SJSA1 (cell line): ENCODE measurements at places on chromosomes 3 and 15. TPM values are rescaled to one million over a fixed set of nuclear protein-coding genes. Genes with fewer than 3 reads are reported as not detected.

GRCh38 chr15:81032818-81033217 lies 32.1 kb downstream of the TLNRD1 start:
- no peak for DNase-seq

- DNase-seq = no peak
Measured at GRCh38 chr3:21718943-21719591, 31.9 kb downstream of the ZNF385D start.

- no peak for DNase-seq
Measured at GRCh38 chr3:196639483-196640296, at the start of gene NRROS. Gene NRROS, plus strand, starts transcription at chr3:196639694. Its CDS starts 14,846 bp downstream, at chr3:196654540.

DNA sequence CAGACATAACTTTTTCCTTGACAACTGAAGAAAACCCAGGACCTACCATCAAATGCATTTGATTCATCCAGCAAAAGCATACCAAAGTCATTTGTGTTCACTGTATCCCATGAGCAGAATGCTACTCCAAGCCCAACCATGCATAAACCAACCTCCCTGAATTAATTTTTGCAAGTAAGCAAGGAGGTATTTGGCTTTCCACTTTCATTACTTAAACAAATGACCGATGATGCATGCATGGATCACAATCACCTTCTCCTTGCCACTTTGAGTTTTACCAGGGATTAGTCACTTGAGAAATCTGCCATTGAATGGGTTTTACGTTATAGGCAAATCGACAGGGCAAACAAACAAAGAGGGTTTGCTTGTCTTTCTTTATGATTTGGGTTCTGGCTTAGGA lies 214.8 kb downstream of the FMN1 start:
- peak; percentile 56 for DNase-seq

GRCh38 chr3:83514130-83514914 lies 1444.5 kb upstream of the CADM2 start:
- DNase-seq = no peak

GRCh38 chr15:91099616-91099994 lies 452 bp upstream of the SV2B start:
- peak; percentile 13 for DNase-seq

DNA sequence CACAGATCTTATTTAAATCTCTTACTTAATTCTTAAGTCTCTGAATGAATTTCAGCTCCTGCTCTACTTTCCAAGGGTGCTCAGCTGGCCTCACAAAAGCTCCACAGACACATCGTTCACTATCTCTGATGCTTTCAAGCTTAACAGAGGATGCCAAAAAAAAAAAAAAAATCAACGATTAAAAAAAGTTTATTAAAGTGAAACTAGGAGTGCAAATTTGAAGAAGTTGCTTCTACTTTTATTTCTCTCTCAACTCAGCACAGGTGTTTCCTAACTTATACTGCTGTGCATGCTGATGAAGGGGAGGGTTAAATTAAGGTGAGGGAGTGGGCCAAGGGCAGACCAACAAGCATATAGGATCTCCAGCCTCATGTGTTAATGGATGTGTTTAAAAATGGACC lies 157.2 kb downstream of the TIGIT start:
- no peak for DNase-seq

GRCh38 chr3:115470254-115470653 lies 153.1 kb upstream of the GAP43 start:
- no peak for DNase-seq

DNA sequence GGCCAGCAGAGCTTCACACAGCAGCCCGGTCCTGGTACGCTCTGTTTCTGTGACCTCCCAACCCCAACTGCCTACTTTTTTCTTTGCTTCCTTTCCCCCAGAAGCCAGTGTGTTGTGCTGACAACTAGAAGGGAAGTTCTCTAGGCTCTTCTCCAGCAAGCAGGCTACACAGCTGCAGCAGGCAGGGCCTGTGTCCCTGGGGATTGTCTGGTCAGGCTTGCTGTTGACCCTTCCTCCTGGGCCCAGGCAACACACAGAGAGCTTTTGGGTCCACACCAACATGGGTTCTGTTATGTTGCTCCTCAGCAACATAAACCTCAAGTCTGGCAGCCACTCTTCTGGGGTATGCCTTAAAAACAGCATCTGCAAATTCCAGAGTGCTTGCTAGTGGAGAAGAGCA lies 36.2 kb upstream of the TSPAN3 start:
- DNase-seq = no peak

DNA sequence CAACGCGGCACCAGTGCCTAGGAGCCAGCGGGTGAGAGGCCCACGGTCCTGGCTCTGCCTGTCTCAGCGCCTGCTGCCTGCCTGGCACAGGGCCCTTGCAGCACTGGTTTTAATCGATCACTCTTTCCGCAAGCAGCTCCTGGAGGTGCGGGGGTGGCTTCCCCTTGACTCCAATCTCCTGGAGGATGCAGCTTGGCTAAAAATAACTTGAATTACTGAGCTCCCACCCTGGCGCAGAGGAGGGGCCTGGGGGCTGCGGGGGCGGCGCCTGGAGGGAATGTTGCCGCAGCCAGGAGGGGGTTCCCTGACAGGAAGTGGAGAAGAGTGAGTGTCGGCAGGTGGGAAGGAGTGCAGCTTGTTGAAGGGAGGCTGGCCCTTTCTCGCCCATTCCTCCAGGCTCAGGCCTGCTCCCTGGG lies 9.9 kb upstream of the RPL29 start:
- no peak for DNase-seq

- DNase-seq = peak; percentile 25
Measured at GRCh38 chr3:17800232-17800631, 57.8 kb upstream of the TBC1D5 start.

- DNase-seq = no peak
Measured at GRCh38 chr3:185365291-185366073, 2.5 kb downstream of the MAP3K13 start.

- DNase-seq = no peak
Measured at GRCh38 chr3:127307112-127307835, 19.4 kb upstream of the PRR20G start.

DNA sequence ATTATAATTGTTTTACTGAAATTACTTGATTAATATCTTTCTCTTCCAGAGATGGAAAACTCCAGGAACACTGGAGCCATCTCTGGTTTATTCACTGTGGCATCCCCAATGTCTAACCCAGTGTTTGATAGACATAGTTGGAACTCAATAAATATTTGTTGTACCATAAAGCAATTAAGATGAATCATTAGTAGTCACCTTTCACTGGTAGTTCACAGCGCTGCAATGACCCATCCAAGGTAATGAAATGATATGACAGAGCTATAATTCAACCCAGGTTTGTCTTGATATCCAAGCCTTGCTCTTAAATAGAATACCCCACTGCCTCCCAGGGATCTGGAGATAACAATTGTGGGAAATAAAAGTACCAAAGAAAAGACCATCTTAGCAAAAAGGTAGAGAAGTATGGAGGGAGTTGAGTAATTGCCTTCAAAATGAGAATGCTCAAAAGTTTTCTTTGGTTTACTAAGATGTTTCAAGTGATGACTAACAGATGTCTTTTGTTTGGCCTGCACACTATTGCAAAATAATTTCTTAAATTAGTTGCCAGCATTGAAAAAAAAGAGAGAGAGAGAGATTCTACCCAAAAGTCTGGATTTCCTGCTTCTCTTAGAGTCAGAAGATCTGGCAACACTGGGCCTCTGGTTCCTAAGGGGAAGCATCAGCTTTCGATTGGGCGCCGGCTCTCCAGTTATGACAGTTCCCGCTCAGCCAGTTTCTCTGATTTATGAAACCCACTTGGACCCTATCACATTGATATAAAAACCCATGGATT lies 348.5 kb downstream of the ERC2 start:
- peak; percentile 12 for DNase-seq

- DNase-seq = no peak
Measured at GRCh38 chr3:186985661-186986364, 55.5 kb downstream of the ST6GAL1 start.

DNA sequence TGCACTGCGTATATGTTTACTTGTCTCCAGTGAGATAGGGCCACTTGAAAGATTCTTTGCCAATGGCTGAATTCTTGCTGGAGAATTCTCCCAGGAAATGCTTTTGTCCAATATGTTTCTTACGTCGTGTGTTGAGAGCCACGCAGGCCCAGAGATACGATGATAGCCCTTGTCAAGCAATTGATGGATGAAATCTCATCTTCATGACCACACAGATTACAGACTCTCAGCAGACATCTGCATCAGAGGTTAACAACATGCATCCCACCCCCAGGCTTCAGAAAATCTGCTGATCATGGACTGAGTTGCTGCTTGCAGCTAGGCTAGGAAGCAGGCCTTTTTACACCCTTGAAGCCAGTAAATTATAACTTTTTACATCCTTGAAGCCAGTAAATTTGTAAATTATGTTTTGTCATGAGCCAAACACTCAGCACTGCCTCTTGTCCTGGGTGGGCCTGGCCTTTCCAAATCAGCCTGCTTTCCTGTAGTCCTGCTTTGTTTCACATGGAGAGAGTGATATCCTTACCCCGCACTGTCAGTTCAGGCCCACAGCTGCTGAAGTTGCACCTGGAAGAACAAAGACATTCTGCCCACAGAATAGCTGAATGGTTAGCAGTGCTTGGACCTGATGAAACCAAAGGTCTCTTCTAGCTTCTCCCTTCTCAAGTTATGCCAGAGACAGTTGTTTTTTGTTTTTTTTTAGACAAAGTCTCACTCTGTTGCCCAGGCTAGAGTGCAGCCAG lies 84.4 kb downstream of the GPR156 start:
- no peak for DNase-seq

DNA sequence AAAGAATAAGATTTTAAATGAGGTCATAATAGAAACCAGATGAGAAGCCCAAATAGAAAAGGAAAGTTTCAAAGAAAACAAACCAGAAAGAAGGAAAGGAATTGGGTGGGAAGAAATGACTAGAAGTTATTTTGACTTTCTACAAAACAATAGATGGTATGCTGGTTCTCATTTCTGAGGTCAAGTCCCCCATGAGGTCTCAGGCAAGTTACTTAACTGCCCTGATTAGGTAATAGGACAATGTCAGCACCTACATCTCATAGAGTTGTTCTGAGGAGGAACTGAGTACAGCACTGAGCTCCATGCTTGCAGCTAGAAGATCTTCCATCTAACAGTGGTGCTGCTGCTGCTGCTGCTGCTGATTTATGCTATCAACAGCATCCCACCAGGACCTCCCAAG lies 185.9 kb downstream of the ERC2 start:
- peak; percentile 70 for DNase-seq

DNA sequence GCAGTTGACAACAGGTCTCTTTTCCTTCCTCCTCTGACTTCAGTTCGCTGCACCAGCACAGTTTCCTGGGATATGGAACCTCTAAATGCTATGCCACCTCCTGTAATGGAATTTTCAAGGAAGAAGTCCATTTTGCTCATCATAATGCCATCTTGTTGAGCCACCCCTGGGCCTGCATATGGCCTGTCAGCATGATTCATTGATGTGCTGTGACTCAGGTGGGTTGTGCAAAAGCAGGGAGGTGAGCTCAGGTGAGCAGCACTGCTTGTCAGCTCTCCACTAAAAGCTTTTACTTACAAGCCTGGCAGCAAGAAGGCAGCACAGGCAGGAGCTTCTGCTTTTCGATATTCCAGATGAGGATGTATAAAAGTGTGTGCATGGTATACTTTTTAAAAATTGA lies 247.1 kb upstream of the LMCD1 start:
- no peak for DNase-seq

DNA sequence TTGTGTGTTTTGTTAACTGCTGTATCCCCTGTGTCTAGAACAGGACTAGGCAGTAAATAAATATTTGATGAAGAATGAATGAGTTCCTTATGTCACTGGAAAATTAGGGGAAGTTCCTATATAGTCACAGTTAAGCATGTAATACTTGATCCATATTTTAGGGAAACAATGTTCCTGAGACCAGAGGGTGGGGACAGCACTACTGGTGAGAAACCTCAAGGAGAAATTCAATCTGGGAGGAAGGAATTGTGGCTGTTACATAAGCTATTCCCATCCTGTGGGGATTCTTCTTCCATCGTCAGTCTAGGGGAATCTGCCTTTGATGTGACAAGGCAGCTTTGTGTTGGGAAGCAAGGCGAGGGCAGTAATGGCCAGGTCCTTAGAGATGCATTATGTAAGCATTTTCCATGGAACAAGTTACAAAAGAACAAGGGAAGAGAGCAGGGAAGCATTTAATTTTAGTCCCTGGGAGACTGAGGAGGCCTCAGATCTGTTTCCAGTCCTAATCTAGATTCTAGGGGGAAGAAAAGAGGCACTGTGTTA lies 219.3 kb upstream of the TTC14 start:
- DNase-seq = no peak

DNA sequence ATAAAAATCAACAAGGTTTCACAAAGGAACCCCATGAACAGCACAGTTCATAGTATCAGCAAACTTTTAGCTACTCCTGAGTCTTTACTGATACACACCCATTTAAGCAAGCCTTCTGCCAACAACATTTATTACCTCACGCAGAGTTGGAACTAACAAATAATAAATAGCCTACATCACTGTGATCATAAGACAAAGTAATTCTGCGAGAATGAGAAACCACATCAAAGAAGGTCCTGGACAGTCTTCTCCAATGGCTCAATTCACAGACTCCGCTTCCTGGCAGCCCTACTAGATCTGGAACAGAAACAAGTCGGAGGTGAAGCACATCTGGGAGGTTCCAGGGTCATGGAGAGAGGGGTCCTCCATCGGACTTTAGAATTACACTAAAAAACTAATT lies 37.0 kb downstream of the LDHAL6B start:
- no peak for DNase-seq

DNA sequence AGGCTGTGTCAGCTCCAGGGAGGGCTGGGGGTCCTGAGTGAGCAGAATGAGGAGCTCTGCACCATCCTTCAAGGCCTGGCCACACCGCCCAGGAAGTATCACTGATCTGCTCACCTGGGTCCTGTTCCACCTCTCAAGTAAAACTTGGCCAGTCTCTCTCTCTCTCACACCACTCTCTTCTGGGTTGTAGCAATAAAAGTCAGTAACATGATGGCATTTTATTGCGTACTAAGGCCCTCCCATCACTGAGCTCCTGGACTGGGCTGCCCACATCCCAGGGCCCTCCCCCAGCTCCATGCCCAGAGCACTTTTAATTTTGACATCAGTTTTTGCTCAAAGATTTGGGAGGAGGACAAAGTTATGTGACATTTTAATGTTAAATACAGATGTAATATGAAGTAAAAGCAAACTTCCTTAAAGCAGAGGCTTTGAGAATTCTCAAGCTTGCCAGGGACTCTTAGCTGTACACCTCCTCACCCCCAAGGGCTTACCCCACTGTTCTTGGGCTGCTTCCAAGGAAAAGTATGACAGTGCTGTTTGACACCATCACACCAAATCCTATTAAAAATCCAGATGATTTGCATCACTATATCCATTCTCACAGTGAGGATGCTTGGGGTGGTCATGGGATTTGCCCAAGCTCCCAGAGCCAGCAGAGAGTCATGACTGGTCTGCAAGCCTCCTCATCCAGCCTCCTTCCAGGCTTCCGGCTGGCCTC lies 105.1 kb upstream of the SLCO2A1 start:
- DNase-seq = no peak

- DNase-seq = no peak
Measured at GRCh38 chr3:24440760-24441464, 53.7 kb downstream of the THRB start.

- DNase-seq = peak; percentile 49
Measured at GRCh38 chr15:69390575-69390974, 23.6 kb upstream of the KIF23 start.

GRCh38 chr15:36622197-36622795 lies 42.9 kb downstream of the CDIN1 start:
- no peak for DNase-seq

CHRD gene
- total RNA-seq = 0.26 TPM in 1 of 2 replicates, not detected in the other

MESP2 gene
- not detected in 2 replicates for total RNA-seq

MAPKAPK3 gene
- total RNA-seq = 7.3 and 17.4 TPM in 2 replicates

FBLN2 gene
- 7.4 and 8.5 TPM in 2 replicates for total RNA-seq

FBXL2 gene
- total RNA-seq = 11.2 and 16.4 TPM in 2 replicates

DUOXA2 gene
- not detected in 2 replicates for total RNA-seq

GABRB3 gene
- total RNA-seq = not detected in 2 replicates

SLC38A3 gene
- not detected in 2 replicates for total RNA-seq

PPIP5K1 gene
- total RNA-seq = 8.6 and 18.8 TPM in 2 replicates

CCK gene
- total RNA-seq = not detected in 2 replicates
